Stimulated activated CD8-positive, alpha-beta memory T cell treated with anti-CD3 and anti-CD28 coated beads, Interleukin-7, amount 100 ng/mL, for 48 hours (primary cell): ENCODE measurements at places on chromosomes 16 and 17.
A peak's percentile ranks its signal among the peaks of the same experiment; 100 is the strongest.

DNA sequence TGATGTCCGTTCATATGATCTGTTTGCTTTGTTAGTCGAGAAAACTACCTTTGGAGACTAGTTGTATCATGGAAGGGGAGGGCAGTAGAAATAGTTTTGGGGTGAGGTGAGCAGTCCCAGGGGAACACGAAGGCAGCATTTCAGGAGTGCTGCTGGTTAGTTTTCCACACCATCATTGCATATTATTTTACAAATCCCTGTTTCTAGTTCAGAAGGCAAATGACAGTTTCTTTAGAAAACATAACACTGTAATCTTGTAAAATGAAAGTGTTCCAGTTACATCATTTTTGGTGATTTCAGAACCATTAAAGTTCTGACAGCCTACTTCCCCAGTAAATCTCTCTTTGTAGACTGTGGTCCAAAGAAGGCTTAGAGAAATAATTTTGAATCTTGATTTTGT, 25.4 kb downstream of the BANP start:
- no peak for DNase-seq

GRCh38 chr17:2059547-2060384, 4.9 kb downstream of the HIC1 start:
- no peak for DNase-seq

DNA sequence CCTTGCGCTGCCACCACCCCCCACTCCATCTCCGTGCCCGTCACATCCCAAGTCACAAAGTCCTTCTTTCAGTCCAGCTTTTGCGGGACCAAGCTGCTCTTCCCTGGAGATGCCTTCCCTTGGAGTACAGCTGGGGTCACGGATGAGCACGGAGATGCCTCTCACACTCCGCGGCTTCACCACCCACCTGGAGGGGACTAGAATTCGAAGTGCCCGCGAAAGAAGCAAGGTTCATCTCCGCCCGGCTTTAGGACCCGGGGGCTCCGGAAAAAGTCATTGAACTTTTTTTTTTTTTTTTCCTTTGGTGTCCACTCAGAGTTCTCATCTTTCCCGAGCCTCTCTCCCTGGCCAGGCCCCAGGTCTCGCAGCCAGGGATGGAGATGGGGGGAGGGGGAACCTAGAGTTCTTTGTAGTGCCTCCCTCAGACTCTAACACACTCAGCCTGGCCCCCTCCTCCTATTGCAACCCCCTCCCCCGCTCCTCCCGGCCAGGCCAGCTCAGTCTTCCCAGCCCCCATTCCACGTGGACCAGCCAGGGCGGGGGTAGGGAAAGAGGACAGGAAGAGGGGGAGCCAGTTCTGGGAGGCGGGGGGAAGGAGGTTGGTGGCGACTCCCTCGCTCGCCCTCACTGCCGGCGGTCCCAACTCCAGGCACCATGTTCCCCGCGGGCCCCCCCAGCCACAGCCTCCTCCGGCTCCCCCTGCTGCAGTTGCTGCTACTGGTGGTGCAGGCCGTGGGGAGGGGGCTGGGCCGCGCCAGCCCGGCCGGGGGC, at the start of gene FKBP10:
FKBP10 (plus strand) TSS at position 624 of the 771 bp plus-strand sequence; CDS start at position 655, 31 bp downstream.
- no peak for DNase-seq

DNA sequence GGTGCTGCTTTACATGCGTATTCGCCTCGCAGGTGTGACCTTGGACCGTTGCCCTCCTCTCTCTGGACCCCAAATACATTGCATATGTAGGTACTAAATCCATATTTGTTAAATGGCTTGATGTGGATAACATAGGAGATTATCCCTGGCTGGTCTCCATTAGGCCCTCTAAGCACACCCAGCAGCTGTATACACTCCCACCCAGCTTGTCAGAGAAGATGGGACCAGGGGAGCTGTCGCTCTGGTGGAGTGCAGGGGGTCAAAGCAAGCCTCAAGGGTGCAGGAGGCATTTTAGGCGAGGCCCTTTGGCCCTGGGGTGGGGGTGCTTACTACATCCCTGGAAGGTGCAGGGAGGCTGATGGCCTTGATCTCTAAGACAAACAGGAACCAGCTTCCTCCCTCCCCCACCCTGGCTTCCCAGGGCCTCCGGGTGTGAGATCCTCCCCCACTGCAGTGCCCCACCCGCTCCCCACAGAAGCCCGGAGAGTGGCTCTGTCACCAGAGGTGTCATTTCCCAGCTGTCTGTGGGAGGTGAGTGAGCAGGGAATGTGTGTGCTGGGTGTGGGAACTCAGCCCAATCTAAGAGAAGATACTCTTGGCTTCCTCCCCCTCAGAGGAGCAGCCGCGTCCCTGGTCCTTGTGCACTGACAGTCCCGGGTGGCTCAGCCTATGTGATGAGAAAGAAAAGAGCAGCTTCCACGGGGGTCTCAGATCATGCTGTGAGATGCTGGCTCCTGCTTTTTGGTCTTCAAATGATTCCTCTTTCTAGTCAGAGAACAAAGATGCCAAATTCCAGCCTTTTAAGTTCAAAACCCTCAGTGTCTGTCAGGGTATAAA, 1.4 kb upstream of the VAMP2 start:
- peak; percentile 82 for DNase-seq

DNA sequence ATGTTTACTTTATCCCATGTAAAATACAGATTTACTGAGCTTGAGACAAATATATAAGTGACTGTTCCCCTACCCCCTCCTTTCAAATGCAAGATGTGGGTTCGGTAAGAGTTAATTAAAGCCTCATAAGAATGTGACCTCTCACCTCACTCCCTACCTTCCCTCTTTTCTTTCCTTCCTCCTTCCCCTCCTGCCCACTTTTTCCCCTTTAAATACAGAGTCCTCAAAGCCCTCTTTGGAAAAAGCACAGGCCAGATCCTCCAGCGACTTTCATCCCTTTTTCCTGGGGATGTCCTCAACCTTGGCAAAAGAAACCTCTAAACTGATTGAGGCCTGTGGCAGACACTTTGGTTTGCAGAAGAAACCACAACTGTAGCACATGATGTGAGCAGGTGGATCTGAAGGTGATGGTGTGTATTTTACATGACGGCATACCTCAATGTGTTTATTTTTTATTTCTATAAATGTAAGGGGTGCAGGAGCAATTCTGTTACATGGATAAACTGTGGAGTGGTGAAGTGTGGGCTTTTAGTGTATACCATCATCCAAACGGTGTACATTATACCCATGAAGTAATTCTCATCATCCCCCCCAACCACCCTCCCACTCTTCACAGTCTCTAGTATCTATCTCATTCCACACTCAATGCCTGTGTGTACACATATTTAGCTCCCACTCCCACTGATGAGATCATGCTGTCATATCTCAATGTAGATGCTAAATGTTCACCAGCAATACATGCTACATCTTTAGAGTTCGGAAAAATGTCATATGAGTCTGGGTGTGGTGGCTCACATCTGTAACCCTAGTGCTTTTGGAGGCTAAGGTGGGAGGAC, 77.7 kb downstream of the XYLT1 start:
- DNase-seq: no peak

DNA sequence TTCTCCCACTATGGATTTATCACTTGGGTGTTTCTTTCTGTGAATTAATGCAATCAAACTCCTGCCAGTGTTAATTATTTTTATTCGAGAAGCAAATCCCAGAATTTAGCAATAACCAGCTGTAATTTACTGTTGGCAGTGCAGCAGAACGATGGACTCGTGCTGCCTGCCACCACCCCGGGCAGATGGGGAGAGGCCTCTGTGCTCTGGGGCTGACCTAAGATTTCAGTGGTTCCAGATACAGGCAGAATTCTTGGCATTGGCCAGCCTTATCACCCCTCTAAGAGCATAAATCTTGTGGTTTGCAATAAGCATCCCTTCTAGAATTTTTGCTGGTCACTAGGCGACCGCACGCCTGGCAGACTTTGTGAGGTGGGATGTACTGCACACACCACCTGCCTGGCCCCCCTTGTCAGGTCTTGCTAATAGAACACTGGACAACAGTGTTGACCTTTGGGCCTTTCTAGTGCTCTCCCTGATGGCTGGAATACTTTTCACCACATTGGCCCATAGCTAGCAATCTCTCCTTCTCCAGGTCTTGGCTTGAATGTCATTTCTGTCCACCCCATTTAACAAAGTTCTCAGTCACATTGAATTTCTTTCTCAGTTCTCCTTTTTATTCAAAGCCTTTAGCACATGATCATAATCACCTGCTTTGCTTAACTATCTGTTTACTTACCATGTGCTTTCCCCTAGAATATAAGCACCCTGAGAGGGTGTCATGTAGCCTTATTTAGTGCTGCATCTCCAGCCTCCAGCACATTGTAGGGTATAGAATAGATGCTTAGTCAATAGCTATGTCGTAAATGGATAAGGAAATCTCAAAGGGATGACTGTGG, 122.1 kb upstream of the DYNLRB2 start:
- DNase-seq: no peak

- DNase-seq: no peak
These were observed 51.0 kb downstream of the CNOT1 start for GRCh38 chr16:58578642-58579041.

GRCh38 chr16:14490235-14490634, 139.8 kb downstream of the PARN start:
- no peak for DNase-seq

GRCh38 chr16:56603589-56603988, 4.8 kb upstream of the MT2A start:
- DNase-seq: no peak

DNA sequence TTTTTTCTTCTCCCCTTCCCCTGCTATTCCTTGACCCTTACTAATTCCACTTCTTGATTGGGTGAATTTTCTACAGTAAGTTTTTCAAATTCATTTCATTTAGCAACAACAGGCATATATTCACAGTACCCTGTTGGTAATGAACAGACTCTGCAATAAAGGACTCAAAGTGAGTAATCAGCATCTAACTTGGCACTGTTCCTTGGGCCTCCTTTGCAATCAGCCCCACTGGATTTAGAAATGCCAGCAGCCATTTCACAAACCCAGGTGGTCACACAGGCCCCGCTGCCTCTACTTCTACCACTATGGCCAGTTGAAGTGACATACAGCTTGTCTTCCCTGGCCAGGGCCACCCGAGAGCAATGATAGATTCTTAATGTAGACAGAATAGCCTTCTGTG, 113.8 kb downstream of the CYB561 start:
- no peak for DNase-seq

GRCh38 chr16:75244225-75244809, 7.1 kb downstream of the BCAR1 start:
- DNase-seq: no peak

- DNase-seq: no peak
These were observed 2.3 kb downstream of the E2F4 start for GRCh38 chr16:67194260-67194659.
